NCI-H524 treated with DMSO at 0.1 percent for 48 hours (cell line): ENCODE measurements at places on chromosomes 6 and 20.

DNA sequence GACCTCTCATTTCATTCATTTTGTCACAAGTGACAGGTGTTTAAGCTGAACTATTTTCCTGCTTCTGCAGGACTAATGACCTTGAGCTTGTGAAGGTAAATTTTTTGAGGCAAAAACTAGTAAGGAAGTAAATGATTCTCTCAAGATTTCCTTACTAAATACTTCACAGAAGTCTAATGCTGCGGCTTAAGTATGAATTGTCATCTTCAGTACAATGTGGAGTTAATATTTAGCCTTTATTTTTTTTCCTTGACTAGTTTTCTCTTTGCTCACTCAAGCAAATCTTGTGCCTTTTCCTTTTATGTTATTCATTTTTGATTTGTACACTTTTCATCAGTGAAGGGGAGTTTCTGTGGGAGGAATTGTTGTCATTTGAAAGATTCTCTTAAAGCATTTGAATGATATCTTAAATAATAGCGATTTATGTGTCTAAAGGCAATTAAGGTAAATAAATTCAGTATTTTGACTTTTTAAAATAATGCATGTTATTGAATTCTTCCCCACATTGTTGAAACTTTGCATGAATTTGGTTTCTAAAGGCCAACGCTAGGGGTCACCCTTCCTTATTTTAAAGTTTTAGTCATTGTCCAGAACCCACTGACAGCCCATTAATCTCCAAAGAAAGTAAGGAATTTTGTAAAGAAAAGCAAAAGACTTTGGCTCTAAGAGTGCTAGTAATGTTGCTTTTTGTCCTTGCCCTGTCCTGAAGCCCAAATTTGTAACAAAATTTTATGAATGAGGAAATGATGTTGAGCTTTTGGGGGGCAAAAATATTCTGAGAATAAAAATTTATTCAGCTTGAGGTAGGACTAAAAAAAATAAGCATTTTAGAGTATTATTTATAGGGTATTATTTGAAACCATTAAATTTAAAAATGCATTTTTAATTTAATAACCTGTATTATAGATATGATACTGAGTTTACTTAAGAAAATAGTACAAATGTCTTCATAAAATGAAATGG is 157.4 kb upstream of the LAMA2 start:
- no peak for DNase-seq

- peak; percentile 20 for DNase-seq
Measured at GRCh38 chr6:117449549-117450439, 24.1 kb upstream of the ROS1 start.

DNA sequence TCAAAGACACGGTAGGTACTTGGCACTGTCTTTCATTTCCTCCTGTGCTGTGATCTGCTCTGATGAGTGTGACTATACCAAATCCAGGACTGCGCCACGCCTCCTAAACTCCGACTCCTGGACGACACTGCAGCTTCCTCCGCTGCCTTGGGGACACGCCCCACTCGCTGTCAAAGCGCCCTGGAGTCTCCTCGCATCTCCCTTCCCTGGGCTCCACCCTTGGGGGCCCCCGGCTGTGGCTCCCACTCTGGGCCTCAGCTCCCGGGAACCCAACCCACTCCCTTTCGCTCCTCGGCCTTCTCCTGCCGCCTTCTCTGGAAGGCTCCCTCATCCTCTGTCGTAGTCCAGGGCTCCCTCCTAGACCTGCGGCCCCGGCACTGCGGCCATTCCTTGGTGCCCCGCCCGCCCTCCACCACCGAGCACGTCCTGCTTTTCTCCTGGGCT is 61.2 kb downstream of the RSPH3 start:
- no peak for DNase-seq

- peak; percentile 6 for DNase-seq
Measured at GRCh38 chr20:51800060-51800871, 2.1 kb downstream of the SALL4 start.

DNA sequence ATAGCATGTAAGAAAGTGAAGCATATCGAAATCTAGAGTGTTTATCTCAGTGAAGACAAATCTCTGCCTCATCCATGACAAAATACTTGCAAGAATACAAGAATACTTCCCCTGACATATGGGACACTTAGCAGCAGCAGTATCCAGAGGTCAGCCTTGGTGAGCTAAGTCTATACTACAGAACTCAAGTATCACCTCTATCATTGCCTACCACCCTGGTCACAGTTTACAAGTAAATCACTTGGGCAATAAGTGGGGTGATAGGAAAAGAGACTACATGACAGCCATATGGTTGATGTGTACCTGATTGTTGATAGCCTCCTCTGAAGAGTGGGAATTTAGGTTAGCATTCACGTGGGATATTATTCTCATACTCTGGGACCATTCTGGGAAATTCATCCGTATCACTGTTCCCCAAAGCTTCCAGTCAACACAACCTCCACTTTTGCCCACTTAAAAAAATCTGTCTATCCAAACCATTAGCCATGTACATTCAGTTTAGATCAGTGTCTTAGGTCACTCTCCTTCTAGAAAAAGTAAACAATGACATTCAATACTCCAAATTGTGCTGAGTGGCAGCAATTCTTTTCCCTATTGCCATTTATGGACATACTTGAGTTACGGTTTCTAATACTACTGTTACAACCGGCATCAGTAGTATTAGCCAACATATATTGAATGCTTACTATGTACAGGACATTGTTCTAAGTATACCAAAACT is 118.2 kb upstream of the PRSS16 start:
- no peak for DNase-seq

DNA sequence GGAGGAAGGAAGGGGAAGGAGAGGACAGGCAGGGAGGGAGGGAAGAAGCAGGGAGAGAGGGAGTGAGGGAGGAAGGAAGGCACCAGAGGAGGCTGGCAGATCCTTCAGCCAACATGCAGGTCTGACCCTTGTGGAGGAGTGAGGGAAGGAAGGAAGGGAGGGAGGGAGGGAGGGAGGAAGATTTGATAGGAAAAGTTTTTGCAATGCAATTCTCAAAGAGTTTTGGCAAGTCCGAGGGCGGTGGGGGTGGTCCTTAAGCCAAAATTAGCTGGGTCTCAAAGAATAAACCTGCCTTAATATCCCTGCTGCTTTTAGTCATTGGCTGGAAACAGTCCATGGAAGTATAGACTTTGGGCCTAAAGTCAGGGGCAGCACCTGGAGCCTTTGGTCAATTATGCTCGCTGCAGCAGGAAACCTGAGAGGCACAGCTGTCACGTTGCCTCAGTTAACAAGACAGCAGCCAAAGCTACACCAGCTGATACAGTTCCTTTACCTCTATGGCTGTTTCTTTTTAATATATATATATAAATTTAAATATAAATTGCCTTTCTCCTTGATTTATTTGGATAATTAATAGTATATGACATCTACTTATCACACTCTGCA is 115.7 kb upstream of the RALGAPA2 start:
- peak; percentile 37 for DNase-seq

- DNase-seq, result no peak
Measured at GRCh38 chr20:19070026-19070425, 142.4 kb upstream of the SLC24A3 start.

DNA sequence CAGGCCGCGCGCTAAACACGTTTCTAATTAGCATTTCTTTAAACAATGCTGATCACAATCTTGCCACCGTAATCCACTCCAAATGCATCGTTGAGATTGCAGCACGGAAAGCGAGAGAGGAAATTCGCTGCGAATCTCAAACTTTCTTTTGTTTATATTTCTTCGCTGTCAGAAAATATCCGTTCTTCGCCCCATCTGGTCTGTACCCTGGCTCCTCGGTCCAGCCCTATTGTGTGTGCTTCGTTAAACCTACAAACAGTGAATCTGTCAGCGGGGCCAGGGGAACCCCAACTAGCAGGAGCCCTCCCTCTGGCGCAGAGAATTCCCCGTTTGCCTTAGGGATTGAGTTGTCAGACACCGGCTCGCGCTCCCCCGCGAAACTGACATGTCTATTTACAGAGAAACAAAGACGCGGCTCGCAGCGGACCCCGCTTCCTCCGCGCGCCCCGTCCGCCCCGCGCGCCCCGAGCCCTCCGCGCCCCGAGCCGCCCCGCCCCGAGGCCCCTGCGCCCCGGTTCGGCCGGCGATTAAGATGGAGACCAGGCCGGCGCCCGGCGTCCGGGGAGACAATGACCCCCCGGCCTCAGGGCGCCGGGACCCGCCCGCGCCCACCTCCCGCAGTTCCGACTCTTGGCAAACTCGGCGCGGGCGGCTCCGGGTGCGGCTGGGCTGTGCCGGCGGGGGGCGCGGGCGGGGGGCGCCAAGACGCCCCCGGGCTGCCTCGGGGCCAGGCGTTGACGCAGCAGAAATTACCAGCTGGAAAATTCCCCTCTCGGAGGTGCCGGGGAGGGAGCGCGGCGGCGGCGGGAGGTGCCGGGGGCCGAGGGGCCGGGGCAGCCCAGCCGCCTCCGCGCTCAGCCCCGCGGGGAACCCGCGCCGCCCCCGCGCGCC is 874 bp downstream of the ZBTB46 start:
- DNase-seq, result no peak

DNA sequence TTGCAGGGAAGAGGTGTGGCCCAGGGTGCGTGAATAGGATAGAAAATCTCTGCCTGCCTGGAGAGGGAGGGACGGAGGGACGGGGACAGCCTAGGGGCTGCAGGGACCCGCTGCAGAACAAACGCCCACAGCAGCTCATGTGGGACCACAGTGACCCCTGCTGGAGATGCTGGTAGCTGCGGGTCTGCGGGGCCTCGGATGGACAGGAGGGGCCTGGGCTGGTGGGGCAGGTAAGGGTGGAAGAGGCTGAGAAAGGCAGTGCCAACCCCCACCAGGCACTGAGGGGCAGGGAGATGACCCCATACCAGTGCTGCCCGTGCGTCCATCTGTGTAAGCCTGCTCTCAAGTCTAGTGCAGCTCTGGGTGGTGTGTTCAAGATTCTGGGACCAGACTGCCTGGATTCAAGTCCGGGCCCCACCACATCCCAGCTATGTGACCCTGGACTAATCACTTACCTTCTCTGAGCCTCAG is 39.4 kb downstream of the KIAA1755 start:
- no peak for DNase-seq

DNA sequence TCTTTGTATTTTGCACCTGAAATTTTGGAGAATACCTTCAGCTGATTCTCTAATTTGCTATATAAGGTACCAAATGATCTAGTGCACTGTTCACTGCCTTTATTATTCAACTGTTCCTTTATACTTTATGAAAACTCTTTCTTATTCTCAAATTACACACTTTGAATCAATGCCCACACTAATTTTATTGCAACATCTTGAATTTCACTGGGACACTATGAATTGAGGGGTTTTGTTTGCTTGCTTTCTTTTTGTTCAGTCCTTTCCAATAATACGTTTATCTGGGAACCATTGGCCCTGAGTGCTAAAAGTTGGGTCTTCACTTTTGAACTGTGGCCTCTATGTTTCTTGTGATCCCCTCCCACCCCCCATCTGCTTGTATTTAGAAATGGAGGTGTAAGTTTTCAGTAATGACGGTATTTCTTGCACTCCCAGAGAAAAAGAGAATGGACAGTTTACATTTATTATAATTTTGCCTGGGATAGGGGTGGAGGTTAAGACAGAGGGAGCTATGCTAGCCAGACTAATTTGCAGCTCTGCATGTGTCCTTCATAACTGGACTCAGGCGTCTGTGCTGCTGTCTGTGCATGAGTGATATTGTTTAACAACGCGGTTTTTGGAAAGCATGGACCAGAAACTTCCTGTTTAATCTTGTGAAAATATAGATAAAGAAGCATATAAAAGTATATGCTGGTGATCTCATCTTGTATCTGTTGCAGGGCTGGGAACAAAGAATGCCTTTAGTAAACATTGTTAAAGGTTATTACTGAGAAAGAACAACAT is 98.1 kb downstream of the DNAH8 start:
- no peak for DNase-seq

- no peak for DNase-seq
Measured at GRCh38 chr6:31079656-31080261, 32.6 kb downstream of the C6orf15 start.

- DNase-seq, result no peak
Measured at GRCh38 chr20:24488800-24489175, 19.4 kb downstream of the SYNDIG1 start.

DNA sequence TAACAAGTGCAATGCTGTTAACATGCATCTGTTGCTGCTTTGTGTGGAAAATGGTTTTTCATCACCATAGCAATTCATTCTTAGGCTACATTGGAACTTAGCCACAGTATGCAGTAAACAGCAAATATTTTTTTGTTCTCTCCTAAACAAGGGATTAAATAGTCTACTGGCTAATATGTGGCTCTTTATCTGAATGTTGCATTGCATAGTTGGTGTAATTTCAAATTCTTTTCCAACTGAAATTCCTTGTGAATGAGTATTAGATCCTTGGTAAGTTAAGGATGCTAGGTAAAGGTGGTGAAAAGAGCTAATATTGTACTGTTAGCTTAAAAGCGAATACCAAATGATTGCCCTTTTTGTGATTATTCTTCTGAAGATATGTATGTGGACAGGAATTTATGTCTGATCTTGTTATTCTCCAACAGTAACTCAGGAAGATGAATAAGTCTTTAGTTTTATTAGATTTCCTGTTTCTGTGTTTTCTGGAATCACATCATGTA is 958 bp downstream of the MLIP start:
- no peak for DNase-seq

GRCh38 chr6:13457577-13457976 is 29.8 kb downstream of the GFOD1 start:
- no peak for DNase-seq

GRCh38 chr6:38796006-38796405 is 80.9 kb downstream of the DNAH8 start:
- no peak for DNase-seq

DNA sequence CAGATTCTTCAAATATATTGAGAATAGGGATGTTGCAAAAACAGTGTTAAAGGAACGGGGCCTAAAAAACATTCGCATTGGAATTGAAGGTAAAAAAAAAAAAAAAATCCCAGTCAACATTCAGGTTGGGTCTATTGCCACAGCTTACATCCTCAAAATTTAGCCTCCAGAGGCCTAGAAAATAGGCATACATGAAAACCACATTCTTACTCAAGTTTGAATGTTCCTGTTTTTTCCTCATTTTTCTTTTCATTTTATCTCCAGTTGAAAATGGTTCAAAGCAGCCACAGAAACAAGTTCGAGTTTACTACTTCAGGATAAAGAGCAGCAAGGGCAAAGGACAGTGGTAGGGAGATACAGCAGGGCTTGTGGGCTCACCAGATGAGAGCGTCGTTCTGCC is 41.9 kb downstream of the KCTD20 start:
- no peak for DNase-seq
